ENCODE measurements at places on chromosomes 2 and 18.

DNA sequence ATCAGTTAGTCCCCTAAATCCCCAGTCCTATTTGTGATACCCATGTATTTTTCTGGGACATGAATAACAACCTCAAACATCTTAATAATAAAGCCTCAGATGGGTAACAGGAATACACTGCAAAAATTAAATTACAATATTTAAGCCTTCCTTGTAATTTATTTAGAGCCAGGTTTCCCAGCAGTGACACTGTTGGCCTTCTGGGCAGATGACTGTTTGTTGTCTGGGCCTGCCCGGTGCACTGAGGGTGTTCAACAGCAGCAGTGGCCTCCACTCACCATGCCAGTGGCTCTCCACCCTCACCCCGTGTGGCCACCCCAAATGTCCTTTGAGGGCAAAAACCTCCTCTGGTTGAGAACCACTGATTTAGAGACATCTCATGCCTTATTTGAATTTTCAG lies 270.2 kb upstream of the SIX3 start:
- DNase-seq = no peak

GRCh38 chr2:45919711-45920111 lies 268.2 kb downstream of the PRKCE start:
- no peak for DNase-seq

GRCh38 chr18:63553081-63553480 lies 10.9 kb downstream of the SERPINB12 start:
- DNase-seq = no peak

DNA sequence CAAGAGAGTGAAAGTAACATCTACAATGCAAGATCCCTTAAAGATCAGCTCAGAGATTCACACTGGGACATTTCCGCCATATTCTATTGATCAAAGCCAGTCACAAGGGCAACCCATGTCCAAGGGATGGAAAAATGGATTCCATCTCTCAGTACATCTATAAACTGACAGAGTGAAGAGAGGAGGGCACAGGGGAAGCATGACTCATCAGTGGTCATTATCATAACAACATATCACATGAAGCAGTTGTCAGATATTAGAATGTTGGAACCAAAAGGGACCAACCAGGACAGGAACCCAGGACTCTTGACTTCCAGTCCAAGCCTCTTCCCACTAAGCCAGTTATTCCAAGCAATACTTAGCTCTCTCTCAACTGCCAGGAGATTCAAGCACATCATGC lies 54.9 kb upstream of the IGFBP2 start:
- DNase-seq = no peak

DNA sequence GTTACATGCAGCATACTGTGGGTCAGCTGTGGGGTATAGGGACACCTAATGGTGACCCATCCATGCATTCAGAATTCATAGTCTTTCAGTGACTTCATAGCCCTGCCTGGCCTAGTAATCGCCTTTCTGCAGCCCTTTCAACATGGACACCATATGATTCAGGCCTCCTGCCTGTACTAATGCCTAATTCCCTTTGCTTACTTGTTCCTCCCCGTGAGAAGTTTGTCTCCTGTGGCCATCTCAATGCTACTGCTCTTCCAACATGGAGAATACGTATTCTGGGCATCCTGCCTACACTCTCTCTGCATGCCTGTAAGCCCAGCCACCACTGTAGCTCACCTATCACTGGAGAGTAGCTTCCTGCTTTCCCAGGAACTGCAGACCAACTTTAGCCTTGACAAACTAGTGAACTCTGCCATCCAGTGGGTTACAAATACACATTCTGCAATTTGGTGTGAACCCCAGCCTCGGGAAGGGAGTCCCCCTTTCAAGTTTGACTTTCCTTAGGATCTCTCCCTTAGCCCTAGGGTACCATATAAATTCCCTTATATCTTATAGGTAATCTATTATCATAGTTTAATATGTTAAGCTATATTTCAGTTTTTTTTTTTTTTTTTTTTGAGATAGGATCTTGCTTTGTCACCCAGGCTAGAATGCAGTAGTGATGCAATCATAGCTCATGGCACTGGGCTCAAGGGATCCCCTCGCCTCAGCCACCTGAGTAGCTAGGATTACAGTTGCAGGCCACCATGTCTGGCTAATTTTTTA lies 22.3 kb downstream of the M1AP start:
- no peak for DNase-seq

- DNase-seq = no peak
These were observed 1345.8 kb upstream of the LRRTM1 start for GRCh38 chr2:81650048-81650971.

DNA sequence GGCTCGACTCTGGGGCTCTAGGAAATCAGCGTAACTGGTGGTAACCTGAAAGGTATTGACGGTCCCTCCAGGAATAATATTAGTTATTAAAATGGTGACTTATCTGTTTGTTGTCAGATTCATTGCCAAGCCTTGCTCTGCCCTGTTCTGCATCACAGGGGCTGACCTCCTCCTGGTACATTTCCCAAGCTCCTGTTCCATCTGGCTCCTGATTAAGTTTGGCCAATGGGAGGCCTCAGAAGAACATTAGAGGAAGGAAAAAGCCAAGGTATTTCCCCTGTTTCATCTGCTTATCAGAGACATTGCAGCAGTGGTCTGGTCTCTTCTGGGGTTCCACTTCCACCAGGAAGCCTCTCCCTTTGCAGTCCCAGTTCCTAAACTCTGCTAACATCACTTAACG lies 527.0 kb downstream of the TNS1 start:
- DNase-seq = no peak

- no peak for DNase-seq
These were observed 41.9 kb downstream of the KCMF1 start for GRCh38 chr2:85012855-85013254.

- no peak for DNase-seq
These were observed at the start of gene ERBB4 for GRCh38 chr2:212538305-212539071. ERBB4 (minus strand) TSS chr2:212538802; CDS start chr2:212538530, 272 bp downstream.

GRCh38 chr2:216583147-216583546 lies 50.1 kb upstream of the IGFBP2 start:
- DNase-seq = no peak

DNA sequence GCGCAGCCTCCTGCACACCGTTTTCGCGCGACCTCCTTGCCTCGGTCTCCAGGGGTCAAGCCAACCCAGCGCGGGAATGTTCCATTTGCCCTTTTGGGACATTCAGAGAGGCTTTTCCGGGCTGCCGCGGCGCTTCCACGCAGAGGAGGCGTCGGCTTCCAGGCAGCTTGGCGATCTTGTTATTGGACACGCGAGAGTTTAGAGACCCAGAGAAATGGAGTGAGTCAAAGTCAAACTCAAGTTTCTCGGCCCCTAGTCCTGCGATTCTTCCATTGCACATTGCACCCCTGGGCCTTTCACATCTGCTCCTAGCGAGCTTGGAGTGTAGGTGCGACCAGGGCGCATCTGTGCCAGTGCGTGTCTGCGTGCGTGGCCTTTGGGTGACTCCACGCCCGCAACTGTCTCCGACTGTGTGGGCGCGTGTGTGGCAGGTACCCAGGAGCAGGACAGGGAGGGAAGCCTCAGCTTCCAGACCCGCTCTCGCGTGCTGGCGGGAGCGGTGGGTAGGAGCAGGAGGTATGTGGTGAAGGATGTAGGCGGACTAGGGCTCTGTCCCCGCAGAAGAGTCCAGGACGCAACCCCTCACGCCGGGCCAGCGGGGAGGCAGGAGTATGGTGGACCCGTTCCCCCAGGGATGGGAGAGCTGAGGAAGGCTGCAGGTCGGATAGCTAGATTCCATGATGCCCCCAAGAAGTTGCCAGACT lies 13.5 kb downstream of the SIX3 start:
- DNase-seq = no peak

DNA sequence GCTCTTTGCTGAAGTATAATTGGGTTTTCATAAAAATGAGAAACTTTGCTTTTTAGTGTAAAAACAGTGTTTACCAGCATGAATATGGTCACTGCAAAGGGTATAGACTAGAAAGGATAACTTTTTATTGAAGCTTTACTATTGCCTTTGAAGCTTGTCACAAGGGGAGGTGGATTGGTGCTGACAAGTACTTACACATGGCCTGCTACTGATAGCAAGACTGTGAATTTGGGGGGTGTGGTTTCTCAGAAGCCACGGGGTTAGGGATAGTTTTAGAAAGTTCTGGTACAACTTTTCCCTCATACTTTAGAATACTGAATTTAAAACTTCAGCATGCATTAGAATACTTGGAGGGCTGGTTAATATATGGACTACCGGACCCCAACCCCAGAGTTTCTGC lies 294.1 kb downstream of the SOCS6 start:
- DNase-seq = no peak

GRCh38 chr18:79733135-79733701 lies 53.6 kb downstream of the CTDP1 start:
- no peak for DNase-seq

GRCh38 chr18:40355726-40356125 lies 1599.3 kb upstream of the PIK3C3 start:
- DNase-seq = no peak

- DNase-seq = no peak
These were observed 53.6 kb upstream of the ITGA6 start for GRCh38 chr2:172373766-172374165.

GRCh38 chr2:25311865-25312575 lies 29.7 kb downstream of the DNMT3A start:
- no peak for DNase-seq

GRCh38 chr18:45962461-45962860 lies 4.7 kb downstream of the EPG5 start:
- DNase-seq = no peak

DNA sequence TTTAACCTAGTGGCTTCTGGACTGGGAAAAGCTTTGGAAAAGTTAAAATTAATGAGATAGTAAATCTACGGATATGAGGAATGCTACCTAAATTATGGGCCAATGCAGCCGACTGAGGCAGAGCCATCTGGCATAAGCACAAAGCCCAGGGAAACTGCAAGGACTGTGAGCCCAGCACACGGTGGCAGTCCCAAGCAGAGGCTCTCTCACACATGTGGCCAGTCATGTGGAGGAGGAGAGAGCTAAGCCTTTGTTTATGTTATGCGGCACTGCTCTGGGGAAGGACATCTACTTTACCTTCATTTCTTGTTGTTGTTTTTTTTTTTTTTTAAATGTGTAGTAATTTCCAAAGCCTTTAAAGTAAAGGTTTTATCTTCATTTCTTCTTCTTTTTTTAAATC lies 267.0 kb downstream of the STK39 start:
- no peak for DNase-seq

GRCh38 chr2:15556311-15556930 lies 4.7 kb downstream of the NBAS start:
- DNase-seq = no peak

DNA sequence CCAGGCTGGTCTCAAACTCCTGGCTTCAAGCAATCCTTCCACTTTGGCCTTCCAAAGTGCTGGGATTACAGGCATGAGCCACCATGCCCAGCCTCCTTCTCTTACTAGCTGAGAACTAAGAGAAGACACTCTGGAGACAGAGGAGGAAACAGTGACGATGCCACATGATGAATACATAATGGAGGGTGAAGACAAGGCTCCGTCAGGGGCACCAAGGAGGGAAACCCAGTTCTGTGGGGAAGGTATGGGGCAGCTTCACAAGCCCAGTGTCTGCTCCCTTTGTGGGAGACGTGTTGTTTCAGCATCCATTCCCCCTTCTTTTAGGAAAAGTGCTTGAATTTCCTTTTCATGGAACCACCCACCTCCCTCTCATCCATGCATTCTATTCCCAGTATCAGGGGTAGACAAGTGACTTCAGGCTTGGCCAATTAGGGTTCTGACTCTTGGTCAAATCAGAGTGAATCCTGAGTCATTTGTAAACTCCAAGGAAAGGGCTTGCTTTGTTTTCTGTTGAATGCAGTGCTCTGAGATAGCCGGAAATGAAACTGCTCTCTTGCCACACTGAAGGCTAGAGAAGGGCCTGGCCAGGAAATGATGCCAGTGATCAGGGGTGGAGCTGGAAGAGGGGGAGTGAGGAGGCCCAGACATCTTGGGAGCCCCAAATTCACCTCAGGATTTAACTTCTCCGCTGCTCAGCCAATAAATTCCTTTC lies 23.7 kb downstream of the TMEM127 start:
- no peak for DNase-seq
